ENCODE measurements at places on chromosomes 7 and 10.

- DNase-seq: no peak
Measured at GRCh38 chr7:66281678-66282590, 76.8 kb downstream of the TPST1 start.

GRCh38 chr10:24974976-24975375 is 22.6 kb upstream of the PRTFDC1 start:
- DNase-seq: no peak

DNA sequence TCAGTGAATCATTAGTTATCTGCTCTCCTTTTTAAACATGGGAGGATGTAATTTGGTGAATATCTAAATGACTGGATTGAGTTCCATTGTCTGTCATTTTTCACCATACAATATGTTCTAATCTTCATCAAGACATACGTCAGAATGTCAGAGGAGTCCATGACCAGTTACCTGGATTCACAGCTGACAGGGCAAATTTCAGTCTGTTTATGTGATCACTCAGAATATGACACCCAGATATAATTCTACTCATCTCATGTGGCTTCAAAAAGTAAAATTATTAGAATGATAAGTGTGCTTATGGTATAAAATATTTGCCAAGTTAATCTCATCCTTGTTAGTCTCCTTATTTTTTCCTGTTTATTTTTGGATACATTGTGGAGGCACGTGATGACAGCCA is 150.2 kb downstream of the CDC14C start:
- no peak for DNase-seq

- peak; percentile 0 for DNase-seq
Measured at GRCh38 chr7:50962962-50963374, 180.3 kb upstream of the GRB10 start.

DNA sequence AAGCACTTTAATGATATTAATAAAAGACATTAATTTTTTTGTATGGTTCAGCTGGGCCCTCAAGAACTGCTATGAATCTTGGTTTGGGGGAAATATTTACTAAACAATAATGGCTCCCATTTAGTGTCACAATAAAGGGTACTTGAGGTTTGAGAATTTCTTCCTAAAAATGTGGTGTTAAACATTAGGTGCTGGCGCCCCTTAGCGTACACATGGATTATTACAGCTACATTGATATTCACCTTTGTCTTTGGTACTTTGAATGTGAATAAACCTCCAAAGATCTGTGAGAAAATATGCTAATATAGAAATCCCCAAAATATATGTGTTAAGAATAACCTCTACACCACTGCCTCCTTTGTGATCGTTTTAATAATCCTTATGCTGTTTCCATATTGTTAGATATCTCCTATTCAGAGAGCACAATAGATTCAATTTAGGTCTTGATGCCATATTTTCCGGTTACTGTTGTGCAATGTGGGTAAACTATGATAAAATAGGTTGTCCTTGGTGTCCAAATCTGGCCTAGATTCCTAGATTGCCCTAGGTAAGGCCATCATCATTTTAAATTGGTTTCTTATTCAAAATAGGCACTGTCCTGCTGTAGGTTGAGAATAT is 161.8 kb upstream of the CACNA2D1 start:
- peak; percentile 9 for DNase-seq

DNA sequence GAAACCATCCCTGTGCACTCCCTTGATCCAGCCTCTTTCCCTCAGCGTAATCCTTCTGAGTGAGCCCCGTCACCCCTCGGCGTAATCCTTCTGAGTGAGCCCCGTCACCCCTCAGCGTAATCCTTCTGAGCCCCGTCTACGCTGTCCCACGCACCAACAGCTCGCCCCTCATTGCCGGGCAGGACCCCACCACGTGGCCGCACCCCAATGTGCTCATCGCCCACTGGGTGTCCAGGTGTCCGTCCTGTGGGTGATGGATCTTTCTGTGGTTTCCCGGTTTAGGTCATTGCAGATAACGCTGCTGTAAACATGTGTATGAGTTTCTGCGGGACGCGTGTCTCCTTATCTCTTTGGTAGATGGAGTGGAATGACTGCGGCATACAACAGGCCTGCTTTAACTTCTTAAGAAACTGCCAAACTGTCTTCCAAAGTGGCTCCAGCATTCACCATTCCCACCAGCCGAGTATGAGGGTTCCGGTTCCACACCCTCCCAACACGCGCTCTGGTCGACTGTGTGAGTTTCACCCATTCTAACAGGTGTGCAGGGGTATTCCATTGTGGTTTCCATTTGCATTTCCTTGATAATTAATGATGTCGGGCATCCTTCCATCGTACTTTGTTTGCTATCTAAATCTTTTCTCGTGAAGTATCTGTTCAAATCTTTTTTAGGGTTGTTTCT is 42.1 kb upstream of the NKX6-2 start:
- no peak for DNase-seq

DNA sequence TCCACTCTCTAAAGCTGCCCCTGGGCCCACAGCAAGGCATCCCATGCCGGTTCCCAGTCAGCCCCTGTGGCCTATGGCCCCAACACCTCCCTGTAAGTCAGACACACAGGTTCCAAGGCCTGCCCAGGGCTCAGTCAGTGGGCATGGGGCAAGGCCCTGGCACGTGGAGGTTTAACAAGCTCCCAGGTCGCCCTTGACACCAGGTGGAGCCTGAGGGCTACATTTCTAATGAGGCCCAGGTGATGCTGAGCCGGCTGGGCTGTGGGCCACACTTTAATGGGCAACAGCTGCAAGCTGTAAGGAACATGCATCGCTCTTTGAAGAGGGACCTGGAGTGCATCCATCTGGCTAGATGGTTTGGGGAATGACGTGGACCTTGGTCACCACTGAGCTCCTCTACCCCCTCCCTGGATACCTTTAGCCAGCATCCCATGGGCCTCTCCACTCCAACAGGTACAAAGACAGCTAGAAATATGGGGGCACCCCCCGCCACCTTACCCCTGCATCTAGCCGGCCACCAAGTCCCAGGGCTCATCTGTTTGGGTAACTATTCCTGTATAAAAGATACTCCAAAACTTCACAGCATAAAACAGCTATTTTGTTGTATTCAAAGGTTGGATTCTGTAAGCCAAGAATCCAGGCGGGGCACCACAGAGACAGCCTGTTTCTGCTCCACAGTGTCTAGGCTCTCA is 122.5 kb downstream of the OAT start:
- DNase-seq: no peak

GRCh38 chr10:26215935-26216584 is 514 bp upstream of the GAD2 start:
- DNase-seq: no peak

DNA sequence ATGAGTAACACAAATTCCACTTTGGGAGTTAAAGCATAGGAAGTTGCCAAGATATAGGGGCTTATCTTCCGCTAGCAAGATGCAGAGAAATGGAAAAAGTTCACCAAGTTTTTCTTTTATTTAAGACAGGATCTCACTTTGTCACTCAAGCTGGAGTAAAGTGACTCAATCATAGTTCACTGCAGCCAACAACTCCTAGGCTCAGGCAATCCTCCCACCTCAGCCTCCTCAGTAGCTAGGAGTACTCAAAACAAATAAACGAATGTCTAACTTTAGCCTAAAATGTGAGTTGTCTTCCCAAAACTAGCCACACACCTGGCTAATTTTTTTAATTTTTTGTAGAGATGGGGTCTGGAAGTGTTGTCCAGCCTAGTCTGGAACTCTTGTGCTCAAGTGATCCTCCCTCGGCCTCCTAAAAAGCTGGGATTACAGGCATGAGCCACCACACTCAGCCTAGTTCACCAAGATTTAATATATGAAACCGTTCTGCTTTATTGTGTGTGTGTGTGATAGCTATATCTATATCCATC is 9.9 kb downstream of the VIM start:
- DNase-seq: no peak

- DNase-seq: no peak
Measured at GRCh38 chr10:112475575-112476218, 28.7 kb downstream of the VTI1A start.

- no peak for DNase-seq
Measured at GRCh38 chr10:89392974-89393373, 551 bp downstream of the IFIT1 start.

DNA sequence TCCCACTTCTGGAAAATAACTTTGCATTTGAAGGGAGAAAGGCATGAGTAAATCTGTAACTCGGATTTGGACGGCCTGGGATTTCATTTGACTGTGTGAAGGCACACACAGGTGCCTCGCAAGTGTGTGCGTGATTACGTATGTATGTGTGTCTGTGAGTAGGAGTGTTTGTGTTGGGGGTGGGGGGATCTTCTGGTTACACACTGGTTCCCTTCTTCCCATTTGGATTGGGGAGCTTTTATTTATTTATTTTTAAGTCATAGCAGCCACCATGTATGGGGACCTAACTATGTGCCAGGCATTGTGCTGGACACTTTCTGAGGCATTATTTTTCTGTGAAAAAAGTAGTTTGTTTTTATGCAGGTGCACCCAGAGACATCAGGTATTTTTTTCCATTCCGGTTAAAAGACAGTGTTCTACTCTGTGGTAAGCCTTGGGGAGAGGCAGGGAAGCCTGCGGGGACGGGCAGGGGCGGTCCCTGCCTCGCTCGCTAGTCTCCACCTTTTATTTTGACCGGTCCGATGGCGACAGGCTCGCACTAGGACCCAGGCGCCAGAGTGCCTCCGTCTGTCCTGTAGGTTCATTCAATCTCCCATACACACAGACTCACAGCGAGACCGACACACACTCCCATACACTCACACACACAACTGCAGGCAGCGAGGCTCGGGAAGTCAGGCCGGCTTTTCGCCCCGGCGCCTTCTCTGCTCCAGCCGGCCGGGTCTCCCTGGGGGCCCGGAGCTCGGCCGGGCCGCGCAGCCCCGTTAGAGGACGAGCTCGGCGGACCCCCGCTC is at the start of gene MXI1:
TSS of gene MXI1 (plus strand) at position 595 of the 794 bp plus-strand sequence. CDS start 204 bp downstream, outside the sequence.
- DNase-seq: peak; percentile 72

- no peak for DNase-seq
Measured at GRCh38 chr10:109770663-109771062, 152.6 kb downstream of the XPNPEP1 start.

- no peak for DNase-seq
Measured at GRCh38 chr10:9004736-9005135, 950.2 kb downstream of the GATA3 start.

- no peak for DNase-seq
Measured at GRCh38 chr10:30057421-30057841, 2.0 kb downstream of the JCAD start.

DNA sequence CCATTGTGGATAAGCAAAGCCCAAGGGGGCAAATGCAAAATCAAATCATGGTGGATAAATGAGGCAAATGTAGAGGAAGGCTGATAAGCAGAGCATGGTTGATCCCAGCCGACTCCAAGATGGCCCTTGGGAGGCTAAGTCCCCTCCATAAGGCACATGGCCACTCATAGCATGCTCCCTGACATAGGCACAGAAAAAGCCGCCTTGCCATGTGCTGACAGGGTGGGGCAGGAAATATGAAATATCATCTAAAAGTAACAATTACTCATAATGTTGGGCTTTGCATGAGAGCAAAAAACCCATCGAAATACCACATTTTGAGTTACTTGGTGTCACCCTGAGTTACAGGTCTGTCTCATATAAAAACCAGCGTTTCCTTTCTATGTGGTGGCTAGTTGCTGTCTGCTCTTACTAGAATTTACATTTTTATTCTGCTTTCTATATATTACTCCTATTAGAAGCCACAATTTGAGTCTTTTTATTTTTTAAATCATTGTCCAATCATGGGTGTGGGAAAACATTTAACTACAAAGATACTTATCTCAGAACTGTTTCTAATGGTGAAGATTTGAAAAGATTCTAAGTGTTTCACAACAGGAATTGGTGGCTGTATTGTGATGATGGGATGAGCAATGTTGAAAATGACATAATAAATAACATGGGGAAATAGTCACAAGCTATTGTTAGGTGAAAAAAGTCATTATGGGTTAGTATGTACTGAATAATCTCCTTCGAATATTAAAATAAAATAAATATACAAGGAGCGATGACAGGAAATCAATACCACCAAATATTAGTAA is 102.7 kb downstream of the CUBN start:
- DNase-seq: peak; percentile 96

GRCh38 chr10:42934351-42934811 is 142.5 kb upstream of the RET start:
- DNase-seq: no peak

- no peak for DNase-seq
Measured at GRCh38 chr10:131387018-131387529, 75.6 kb upstream of the TCERG1L start.

DNA sequence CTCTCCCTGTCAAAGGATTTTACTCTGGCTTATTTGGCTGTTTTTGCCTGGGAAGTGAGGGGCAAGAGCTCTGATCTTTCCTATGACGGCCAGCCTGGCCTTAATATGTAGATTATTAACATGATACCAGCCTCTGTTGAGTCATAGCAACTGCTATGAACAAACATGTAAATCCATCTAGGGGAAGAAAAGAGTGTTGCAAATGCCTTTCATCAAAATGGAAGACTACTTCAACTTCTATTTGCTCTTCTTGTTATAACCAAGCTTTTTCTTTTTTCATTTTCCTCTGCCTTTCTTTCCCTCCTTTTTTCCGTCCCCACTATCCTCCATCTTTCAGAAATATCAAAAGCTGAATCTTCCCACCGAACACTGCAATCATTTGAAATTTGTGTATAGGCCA is 46.6 kb downstream of the BTRC start:
- DNase-seq: no peak

DNA sequence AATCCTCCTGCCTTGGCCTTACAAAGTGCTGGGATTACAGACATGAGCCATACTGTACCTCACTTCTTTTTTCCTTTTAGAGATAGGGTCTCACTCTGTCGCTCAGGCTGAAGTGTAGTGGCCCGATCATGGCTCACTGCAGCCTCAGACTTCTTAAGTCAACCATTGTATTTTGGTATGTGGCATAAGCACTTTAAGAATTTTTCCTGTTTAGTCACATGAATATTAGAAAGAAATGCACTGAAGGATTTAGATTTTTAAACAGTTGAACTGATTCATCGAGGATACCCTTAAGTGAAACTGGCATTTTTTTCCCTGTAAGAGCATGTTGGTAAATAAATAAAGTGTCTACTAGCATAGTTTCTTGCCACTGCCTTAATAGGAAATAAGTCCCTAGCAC is 319.3 kb upstream of the CACNA2D1 start:
- no peak for DNase-seq
